Activated gamma-delta T cell (primary cell): ENCODE measurements at places on chromosomes 4 and X.

GRCh38 chrX:53587795-53588420, 98.6 kb downstream of the HUWE1 start:
- DNase-seq = no peak

- DNase-seq = no peak
These were observed 11.9 kb downstream of the GRPEL1 start for GRCh38 chr4:7055990-7056325.

DNA sequence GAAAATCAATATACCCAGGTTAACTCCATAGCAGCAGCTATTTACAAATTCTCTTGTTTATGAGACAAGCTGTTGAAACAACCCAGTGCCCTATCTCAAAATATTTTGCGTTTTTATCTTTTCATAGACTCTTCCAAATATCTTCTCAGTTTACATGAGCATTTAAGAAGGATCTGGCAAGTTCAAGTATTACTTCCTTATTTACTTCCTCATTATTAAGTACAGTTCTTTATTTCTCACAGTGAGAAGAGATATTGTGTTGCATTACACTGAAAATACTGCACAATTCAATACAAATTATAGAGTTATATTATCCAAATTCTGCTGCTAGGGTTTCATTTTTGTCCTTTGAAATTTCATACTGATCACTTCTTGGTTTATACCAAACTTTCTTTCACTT, 43.6 kb upstream of the UCP1 start:
- DNase-seq = no peak

- DNase-seq = no peak
These were observed 124.2 kb upstream of the KCNIP4 start for GRCh38 chr4:22072726-22073125.

DNA sequence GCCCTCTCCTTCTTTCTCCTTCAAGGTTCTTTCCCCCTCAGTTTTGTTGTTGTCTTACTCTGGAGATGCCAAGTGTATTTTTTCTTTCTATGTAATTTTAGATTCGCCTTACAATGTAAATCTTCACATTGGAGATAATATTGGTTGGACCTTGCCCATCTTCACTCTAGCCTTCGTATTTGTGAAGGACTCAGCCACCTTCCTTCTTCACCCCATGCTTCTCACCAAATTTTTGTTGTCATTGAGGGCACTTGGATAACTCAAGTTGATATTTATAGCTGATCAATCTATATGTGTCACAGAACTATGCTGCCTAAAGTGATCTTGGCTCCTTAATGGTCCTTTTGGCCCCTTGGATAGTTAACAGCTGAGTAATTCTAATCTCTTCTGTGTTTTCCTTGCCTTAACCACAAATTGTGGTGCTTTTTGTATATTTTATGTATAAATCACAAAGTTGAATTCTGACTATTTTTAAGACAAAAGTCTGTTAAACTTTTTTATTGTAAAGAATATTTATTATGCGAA, 6.5 kb downstream of the SPRY1 start:
- DNase-seq = no peak

DNA sequence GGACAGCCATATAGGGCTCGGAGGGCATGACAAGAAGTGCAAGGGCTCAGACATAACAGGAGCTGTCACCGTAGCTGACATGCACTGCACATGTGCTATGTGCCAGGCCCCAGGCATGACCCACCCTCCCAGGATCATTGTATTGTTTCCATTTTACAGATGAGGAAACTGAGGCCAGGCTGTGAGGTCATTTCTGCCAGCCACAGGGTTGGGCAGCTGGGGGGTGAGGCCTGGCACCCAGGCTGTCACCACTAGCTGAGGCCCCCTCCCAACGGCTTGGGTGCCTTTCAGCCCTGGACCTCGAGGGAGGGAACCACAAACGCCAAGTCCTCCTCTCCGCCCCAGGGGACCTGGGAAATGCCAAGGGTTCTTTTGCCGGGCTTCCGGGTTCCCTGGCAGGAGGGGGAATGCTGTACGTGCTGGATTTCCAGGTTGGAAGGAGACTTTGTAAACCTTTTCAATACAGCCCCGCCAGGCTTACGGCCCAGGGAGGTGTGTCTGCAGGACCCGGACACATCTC, 12.6 kb downstream of the TREX2 start:
- no peak for DNase-seq

- DNase-seq = no peak
These were observed 173.1 kb downstream of the FSTL5 start for GRCh38 chr4:161990721-161991120.

DNA sequence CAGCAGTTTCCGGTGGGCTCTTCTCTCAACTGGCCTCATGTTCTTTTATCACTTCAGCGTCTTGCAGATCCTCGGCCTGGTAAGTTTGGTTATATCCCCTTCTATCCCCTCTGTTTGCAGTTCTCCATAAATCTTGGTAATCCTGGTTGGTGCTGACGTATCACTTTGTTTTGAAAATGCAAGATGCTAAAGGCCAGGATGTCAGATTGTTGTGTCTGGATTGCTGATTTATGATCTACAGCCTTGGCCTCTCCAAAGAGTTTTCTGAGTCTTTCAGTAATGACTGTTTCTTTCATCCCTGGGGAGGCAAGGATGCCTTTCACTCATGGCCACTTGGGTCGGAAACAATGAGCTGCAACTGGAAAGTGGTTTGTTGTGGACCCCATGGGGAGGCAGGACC, 146.4 kb downstream of the AMMECR1 start:
- no peak for DNase-seq

DNA sequence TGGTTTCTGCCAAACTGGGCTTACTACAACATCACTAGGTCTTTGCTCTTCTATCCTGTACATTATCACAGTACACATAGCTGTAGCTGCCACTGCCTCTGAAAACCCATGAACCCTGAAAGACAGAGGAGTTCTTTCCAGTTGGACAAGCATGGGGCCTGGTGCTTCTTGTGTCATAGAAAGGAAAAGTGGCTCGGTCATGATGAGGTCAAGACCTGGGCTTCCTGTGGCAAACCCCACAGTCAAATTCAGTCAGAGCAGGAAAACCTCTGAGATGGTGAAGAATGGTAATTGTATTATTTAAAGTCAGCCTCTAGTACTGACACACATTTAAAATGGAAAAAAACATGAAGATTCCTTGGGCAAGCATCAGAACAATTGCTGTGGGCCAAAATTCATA, 133.3 kb upstream of the PRPS2 start:
- DNase-seq = no peak

- DNase-seq = no peak
These were observed 59.2 kb downstream of the CPZ start for GRCh38 chr4:8651661-8652180.

GRCh38 chr4:25031077-25031621, 403 bp upstream of the LGI2 start:
- no peak for DNase-seq

- no peak for DNase-seq
These were observed 40.9 kb downstream of the CPEB2 start for GRCh38 chr4:15043226-15043625.

GRCh38 chrX:102958794-102959193, 21.7 kb downstream of the RAB40AL start:
- DNase-seq = no peak

GRCh38 chr4:100372432-100372831, 145.4 kb downstream of the EMCN start:
- DNase-seq = no peak

DNA sequence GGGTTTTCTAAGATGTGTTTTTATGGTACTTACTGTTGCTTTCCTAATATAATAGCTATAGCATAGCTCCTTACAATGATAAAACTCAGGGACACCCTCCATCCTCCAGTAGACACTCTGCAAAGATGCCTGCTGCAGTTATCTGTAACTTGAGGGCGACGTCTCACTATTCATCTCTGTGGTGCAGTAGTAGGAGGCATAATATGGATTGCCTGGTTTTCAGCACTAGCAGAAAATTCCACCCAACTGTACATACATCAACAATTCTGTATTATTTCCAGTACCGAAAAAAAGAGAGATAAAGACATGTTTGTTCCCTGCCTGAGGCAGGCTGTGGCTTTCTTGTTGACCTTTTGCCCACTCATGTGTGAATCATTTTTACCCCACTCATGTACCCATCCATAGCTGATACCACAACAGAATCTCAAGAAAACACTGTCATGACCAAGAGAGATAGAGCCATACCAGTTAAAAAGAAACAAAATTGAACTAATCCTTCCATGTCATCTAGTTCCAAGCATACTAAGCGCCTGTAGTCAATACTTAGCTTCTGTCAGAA, 220.1 kb downstream of the RAB28 start:
- DNase-seq = no peak

DNA sequence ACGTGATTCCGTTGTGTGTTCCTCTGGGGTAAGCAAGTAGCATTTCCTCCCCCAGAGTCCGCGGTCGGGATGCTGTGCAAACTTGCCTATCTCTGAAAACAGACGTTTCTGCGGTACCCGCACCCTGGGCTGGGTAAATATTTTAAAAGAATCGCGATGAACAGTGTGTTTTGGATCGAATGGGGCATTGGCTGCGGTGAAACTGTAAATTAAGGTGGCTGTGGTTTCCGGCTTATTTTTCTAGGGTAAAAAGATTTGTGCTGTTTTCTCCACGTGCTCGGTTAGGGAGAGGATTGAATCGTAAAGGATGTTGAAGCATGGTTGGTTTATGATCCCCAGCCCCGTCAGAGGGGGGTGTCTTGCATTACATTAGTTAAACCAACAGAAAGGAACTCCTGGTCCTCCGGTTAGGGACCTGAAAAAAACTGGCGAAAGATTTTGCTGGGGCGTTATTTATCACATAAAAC, 1.2 kb downstream of the HHIP start:
- DNase-seq = no peak

DNA sequence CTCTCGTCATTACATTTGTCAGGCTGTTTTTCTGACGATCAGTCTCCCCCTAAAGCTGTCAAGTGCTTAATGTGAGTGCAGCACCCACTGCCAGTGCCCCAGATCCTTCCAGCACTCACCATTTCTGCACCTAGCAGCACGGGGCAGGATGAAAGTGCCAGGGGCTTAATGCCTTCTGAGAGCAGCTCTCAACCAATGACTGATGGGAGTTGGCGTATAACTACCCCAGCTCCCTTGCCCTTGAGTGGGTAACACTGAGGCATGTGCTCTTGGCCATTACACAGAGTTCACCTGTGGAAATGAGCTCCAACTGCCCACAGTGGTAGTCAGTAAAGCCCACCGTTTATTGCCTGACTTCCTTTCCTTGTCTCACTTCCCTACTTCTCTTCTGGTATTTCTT, 226.2 kb upstream of the BCOR start:
- DNase-seq = no peak

GRCh38 chrX:117680286-117680685, 436.3 kb downstream of the KLHL13 start:
- DNase-seq = no peak

DNA sequence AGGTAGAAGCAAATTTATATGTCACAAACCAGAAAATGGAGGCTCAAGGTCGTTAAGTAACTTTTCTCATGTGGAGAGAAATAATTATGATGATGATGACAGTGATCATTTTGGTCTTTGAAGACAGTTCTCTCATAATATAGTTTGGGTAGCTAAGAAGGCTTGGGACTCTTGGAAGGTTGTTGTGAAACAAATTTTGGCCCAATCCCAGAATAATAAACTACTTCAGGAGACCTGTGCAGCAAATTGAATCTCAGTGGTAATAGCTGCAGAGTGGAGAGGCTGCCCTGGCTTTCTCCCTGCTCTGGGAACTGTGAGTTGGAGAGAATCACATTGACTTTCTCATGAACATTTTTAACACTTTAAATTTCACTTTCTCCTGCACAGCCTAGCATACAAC, 217.2 kb upstream of the BOD1L1 start:
- DNase-seq = no peak

DNA sequence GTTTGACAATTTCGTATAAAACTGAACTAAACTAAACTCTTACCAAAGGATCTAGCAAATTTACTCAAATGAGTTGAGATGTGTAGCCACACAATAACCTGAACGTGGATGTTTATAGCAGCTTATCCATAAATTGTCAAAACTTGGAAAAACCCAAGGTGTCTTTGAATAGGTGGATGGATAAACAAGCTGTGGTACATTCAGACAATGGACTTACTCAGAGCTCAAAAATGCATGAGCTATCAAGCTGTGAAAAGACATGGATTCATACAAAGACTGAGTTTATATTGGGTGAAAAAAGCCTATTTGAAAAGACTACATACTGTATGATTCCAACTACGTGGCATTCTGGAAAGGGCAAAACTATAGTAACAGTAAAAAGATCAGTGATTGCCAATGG, 69.5 kb downstream of the LARP1B start:
- no peak for DNase-seq

DNA sequence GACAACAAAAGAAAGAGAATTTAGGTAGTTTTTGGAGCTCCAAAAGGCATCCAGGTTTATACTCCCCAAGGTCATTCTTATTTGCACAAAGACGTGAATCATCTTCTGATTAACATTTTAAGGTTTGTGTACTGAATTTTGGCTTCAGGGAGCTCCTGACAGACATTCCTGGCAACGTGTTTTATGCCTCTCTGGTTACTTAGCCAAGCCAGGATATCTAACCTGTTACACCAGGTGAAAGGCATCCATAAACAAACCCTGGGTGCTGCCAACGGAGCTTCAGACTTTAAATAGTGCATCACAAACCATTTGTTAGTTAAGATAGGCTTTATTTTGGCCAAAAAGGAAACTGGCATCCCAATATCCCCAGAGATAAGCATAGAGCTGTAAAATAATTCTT, 997.3 kb downstream of the ARAP2 start:
- DNase-seq = no peak

DNA sequence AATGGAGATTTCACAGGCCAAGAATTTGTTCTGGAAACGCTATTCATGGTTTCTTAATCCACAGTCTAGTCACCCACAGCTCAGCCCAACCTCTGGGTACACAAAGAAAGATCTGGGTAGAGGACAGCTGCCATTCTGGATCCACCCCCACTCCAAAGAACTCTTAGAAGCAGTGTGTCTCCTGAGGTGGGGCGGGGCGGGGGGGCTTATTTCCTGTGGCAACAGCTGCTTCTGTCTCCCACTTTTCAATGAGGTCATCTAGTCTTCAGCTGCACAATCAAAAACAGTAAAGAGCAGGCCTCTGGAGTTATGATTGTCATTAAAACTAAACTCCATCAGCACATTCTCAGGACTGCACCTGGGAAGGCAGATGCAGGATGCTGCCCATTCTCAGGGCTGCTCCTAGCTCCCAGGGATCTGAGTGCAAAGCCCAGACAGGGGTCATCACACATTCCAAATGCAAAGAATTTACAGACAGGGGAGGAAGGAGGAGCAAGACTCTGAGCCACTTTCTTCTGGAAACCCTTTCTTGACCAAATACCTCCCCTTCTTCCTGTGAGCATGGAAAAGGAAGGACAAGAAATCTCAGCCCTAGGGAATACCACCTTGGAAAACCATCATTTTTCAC, 207.3 kb downstream of the HS6ST2 start:
- no peak for DNase-seq
